ENCODE measurements at places on chromosomes 4 and X.

DNA sequence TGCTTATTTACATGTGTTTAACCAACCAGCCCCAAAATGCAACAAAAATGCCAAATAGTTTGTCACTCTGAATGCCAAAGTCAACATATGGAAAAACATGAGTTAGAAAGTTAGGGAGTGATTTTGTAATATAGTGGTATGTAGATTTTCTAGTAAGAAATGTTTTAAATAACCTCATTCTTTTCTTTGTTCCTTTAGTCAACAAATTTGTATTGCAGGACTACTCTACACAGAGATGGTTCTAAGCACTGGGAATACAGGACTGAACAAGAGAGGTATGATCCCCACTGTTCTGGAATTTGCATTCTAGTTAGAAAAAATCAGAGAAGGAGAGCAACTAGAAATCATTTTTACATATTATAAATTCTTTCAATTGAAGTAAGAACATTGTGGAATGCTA, 218.8 kb upstream of the ANXA10 start:
- no peak for DNase-seq

DNA sequence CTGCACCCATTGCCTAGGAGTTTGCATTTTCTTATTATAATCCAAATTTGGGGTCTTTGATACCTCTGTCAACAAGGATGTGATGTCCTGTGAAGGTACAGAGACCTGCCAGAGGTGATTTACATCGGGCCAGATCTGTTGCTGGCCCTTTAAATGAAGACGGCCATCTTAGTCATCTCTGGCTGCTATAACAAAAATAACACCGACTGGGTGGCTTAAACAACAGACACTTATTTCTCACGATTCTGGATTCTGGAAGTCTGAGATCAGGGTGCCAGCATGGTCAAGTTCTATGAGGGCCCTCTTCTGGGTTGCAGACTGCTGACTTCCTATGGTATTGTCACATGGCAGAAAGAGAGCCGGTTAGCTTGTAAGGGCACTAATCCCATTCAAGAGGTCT, 75.7 kb downstream of the F11 start:
- no peak for DNase-seq

GRCh38 chr4:40730091-40730679, 19.6 kb upstream of the NSUN7 start:
- no peak for DNase-seq

GRCh38 chr4:7971159-7971631, 31.5 kb upstream of the AFAP1 start:
- no peak for DNase-seq

DNA sequence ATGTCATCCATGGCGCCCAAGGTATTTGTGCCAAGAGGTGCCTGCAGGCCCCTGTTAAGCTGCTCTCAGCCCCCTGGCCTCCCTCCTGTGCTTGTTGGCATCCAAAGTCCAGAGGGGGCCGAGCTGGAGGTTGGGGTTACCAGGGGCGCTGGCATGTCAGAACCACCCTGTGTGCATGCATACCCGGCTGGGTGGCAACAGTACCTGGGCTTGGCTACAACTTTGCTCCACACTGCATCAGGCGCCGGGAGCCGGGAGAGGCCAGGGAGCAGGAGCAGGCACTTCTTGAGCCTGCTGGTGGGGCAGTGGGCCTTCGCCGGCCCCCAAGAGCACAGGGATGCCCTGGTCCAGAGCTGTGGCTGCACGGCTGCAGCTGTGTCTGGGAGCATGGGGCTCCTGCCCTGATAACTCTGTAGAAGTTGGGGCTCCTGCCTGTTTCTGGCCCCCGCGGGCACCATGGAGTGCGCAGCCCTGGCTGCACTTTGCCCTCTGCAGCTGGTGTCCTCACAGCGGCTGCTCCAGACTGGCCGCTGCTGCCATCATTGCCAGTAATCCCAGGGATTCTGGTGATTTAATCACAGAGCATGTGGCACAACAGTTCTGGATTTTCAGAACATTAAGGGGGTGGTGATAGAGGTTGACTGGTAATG, 130.3 kb downstream of the ARHGAP10 start:
- DNase-seq: peak; percentile 8

DNA sequence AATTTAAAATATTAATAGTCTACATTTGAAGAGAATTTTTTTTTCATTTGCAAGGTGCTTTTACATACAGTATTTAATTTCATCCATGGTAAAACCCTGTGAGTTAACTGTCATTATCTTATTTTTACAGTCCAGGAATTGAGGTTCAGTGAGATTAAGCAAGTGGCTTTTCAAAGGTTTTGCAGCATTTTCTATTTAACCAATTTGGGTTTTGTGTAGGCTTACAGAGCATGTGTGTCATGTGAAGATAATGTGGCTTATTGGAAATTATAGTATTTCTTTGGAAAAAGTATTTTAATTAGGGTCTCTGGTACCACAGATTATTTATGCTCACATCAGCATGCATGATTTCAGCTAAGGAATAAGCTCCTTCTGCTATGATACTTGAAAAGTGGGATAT, 4.5 kb downstream of the XK start:
- no peak for DNase-seq

DNA sequence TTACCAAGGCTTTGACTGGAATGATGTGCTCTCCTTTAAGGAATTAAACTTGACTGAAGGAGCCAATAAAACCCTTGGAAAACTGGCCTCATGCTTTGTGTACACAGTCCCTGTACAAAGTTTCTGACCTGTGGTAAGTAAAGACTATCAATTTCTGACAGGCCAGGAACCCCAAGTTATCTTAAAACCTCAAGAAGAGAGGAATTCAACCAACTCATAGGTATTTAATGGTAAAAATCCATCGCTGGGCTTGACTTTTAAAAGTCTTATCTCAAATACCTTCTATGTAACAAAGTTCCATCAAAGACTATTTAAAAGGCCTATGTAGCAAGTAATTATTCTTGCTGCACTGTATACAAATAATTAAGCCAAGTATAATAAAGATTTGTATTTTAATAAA, 103.7 kb upstream of the TENT5D start:
- no peak for DNase-seq

DNA sequence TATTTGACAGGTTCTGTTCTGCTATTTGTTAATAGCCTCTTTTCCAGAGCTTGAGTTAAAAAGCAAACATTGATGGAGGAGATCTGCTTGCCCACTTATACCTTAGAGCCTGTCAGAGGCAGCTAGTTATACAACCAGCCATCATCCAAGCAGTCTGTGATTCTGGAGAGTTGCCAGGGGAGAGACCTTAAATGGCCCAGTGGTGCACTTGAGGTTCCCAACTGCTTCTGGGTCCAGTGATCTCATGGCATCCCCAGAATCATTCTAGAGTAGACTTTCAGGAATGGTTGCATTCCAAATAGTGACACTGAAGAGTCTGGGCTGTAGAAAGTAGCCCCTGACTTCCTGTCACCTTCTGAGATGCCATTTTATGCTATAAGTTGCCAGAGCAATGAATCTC, 160.7 kb downstream of the FHIP1A start:
- no peak for DNase-seq

GRCh38 chr4:140851032-140851636, 94.9 kb upstream of the TBC1D9 start:
- peak; percentile 22 for DNase-seq

DNA sequence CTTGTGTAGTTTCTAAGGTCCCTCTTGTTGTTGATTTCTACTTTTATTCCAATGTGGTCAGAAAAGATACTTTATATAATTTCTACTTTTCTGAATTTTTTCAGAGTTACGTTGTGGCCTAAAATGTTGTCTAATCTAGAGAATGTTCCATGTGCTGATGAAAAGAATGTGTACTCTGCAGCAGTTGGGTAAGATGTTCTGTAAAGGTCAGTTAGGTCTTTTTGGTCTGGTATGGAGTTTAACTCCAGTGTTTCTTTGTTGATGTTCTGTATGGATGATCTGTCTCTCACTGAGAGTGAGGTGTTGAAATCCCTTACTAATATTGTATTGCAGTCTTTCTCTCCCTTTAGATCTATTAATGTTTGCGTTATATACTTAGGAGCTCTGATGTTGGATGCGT, 37.0 kb upstream of the GPRIN3 start:
- no peak for DNase-seq

DNA sequence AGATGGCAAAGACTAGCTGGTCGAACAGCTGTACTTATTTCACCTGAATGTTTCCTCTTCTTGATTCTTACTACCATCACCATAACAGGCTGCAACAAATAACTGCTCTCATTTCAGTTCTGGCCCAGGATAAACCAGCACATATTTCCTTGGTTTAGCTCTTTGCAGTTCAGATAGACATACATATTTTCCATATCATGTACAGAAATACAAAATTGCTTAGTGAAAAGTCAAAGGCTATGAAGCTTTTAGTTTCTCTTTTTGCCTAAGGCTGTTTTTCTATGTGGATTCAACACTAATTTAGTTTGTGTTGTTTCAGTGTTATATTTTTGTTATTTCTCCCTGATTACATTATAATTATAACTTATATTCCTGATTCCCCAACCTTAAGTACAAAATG, 103.6 kb upstream of the BMP3 start:
- DNase-seq: no peak

Data from GM06990 (cell line).